ENCODE measurements at places on chromosomes 2 and 18.
A peak's percentile ranks its signal among the peaks of the same experiment; 100 is the strongest.

DNA sequence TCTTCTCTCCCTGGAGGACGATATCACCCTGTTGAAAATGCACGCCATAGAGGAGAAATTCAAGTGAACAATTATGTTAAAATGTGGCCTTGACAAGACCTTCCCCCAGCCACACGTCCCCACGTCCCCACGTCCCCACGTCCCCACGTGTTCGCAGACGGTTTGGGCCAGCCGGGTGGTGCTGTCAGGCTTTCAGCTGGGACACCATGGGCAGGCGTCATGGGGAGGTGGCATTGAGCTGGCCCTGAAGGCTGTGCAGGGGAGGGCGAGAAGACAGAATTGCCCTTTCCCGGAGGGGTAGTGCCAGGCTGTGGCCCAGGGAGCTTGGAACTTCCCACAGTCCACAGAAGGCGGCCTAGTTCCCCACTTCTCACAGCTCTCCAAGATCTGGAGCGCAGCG lies 240.7 kb upstream of the RAB6C start:
- no peak for DNase-seq

GRCh38 chr2:188450732-188451483 lies 159.2 kb downstream of the GULP1 start:
- DNase-seq = no peak

- DNase-seq = no peak
These were observed 18.4 kb upstream of the TPO start for GRCh38 chr2:1394709-1395408.

GRCh38 chr2:213015387-213016165 lies 135.8 kb downstream of the IKZF2 start:
- no peak for DNase-seq

- DNase-seq = peak; percentile 63
These were observed 16.5 kb upstream of the KLHL23 start for GRCh38 chr2:169716938-169717690.

DNA sequence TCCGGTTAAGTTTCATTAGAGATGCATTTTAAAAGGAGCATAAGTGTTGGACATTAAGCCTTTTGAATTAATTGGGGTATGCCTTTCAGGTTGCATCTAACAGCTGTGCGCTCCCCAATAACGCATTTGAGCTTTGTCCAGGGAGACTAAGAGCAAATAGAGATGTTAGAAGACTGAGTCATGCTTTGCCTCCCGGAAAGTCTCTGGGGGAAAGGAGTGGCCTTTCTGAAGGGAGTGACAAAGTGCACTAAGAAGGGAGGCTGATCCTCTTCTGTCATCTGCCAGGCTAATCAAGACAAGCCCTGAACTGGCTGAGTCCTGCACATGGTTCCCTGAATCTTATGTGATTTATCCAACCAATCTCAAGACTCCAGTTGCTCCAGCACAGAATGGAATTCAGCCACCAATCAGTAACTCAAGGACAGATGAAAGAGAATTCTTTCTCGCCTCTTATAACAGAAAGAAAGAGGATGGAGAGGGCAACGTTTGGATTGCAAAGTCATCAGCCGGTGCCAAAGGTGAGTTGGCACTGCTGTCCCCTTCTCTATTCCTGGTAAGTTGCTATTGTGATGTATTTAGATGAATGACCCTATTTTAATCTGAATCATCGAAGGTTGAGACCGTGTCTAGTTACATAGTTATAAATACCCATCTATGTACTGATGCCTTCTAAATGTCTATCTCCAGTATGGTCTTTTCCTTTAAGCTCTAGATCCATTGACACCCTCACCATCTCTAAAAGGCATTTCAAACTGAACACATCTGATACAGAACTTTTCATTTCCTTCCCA lies 12.1 kb downstream of the TTL start:
- DNase-seq = no peak

GRCh38 chr2:66575625-66576310 lies 140.8 kb downstream of the MEIS1 start:
- no peak for DNase-seq

DNA sequence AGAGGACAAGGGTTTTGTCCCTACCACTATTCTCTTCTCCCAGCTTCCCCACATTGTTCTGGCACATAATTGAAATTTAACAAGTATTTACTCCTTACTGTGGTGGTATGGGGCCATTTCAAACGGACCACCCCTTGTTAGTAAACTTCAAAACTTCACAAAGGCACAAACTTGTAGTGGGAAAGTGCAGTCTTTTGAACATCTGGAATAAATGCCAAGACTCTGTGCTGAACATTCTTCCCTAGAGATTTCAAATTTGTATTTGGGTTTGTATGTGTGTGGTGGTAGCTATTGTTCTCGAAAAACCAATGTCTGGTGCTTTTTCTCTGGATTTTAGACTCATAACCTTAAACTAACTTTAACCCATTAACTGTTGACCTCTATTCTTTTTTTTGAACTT lies 151.6 kb downstream of the NRP2 start:
- DNase-seq = no peak

DNA sequence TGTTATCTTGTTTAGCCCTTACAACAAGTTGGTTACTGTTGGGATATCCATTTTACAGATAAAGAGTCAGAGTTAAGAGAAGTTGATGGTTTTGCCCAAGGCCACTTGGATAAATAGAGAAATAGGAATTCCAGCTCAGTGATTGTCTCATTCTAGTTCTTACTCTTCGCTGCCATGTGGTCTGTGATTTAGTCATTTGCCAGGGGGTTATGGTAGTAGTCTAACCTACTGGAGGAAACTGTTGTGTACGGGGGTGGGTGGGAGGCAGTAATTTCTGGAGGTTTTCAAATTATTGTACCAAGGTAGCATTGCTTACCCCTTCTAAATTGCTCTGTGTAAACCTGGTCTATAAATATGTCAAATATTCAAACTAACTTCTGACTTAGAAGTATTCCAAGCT lies 110.4 kb downstream of the MAP2 start:
- no peak for DNase-seq
